ENCODE measurements at places on chromosomes 6 and 20.

- DNase-seq, result no peak
Observed at GRCh38 chr6:167666571-167667203, 160.0 kb upstream of the AFDN start.

DNA sequence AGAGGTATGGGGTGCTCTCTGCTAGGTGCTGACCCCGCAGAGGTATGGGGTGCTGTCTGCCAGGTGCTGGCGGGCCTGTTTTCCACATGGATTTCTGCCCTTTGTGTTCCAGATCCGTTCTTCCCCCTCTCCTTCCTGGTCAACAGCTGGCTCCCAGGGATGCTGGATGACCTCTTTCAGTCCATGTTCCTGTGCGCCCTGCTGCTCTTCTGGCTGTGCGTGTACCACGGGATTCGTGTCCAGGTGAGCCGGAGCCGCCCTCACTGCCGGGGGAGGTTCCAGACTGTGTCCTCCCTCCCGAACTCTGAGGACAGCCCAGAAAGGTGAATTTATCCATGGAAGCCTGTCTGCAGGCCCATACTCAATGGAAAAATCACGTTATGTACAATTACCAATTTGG is 36.3 kb downstream of the DYNLT1 start:
- no peak for DNase-seq

GRCh38 chr6:128069188-128069587 is 168.3 kb upstream of the THEMIS start:
- no peak for DNase-seq

DNA sequence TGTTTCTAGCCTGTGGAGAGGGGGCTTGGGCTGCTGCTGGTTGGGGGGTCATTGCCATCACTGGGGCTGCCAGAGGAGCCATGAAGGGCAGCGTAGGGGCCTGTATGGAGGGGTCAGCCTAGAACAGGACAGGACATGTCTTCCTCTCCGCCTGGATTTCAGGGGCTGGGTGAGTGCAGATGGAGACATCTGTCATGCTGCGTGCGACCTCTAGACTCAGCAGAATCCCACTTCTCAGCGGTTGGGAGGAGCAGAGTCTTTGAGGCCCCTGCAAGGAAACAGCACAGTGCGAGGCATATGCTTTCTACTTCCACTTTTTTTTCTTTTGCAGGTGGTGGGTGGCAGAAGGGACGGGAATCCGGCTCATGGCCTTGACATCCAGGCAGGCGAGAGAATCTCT is 67.9 kb downstream of the EZR start:
- no peak for DNase-seq

- no peak for DNase-seq
Observed at GRCh38 chr20:59568509-59569024, 35.8 kb upstream of the PHACTR3 start.

Measured in NCI-H2107 (cell line).